DMS53 (cell line): ENCODE measurements at places on chromosomes 6 and 20.

DNA sequence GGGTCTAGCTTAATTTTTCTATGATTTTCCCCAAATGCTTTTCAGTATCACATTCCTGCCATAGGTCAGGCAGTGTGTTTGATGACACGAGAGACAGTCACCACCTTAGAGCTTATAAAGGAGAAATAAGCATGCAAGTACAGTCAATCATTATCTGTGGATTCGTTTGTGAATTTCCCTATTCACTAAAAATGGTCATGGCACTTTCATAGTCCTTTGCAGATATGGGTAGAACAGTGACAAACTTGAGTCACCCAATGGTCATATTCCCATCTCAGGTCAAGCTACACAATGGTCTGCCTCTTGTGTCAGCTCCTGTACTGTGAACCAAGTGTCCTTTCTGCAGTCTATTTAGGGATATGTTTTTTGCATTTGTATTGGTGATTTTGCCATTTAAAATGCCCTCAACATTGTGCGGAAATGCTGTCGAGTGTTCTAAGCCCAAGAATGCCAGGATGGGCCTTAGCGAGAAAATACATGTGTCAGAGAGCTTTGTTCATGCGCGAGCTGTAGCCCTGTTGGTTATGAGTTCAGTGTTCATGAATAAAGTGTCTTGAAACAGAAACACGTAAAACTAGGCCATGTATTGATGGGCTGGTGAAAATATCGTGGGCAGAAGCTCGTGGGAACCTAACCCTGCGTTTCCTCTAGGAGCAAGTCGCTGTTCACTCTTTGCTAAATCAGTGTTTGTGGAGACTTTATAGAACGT is 19.8 kb downstream of the SUMO4 start:
- DNase-seq: no peak

GRCh38 chr20:33437141-33437911 is 6.2 kb downstream of the SNTA1 start:
- DNase-seq: no peak

DNA sequence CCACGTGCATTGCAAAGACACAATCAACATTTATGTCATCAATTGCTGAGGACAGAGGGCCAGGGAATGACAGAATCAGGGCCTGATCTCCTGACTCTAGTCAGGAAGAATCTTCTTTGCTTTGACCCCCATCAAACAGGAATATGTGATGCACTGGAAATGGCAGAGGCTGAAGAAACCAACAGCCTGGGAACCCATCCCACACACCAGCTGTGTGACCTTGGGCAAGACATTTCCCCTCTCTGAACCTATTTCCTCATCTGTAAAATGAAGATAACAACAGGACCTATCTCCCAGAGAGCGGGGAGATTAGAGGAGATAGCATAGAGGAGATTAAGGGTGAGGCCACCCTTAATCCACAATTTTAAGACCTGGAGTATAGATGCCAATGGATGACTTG is 1.5 kb downstream of the HNF4A start:
- no peak for DNase-seq

- DNase-seq: no peak
These were observed 49.0 kb downstream of the COL19A1 start for GRCh38 chr6:69915346-69915745.
